ENCODE measurements at places on chromosomes 4 and X.
A peak's percentile ranks its signal among the peaks of the same experiment; 100 is the strongest.

GRCh38 chr4:121822796-121823504, 733 bp downstream of the CCNA2 start:
- peak; percentile 27 for DNase-seq

- no peak for DNase-seq
Observed at GRCh38 chr4:156946516-156947424, 24.8 kb downstream of the PDGFC start.

- peak; percentile 78 for DNase-seq
Observed at GRCh38 chr4:169015186-169015623, 5.2 kb upstream of the CBR4 start.

DNA sequence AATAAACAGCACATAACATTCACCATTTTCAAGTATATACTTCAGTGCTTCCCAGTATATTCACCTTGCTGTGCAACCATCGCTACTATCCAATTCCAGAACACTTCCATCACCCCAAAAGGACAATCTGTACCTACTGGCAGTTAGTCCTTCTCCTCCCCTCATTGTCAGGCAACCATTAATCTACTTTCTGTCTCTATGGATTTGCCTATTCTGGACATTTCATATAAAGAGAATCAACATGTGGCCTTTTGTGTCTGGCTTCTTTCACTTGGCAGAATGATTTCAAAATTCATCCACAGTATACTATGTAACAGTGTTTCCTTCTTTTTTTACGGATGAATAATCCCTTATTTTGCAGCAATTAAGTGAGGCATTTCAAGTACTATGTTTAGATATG, 189.4 kb downstream of the FBXW7 start:
- no peak for DNase-seq

DNA sequence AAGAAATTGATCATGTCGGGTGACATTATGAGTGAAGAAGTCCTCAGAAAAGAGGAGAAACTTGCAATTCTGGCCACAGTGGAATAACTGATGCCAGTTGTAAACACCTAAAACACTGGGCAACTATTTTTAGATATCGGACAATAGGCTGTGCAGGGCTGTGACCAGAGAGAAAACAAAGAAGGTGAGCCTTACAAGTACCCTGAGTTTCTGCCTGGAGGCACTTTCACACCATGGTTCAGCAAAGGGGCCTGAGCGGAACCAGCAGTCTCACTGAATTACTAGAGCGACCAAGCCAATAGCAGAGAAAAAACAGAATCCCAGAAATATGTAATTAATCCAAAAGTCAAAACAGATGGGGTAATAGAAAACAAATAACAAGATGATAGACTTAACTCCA, 11.2 kb downstream of the IRAK1 start:
- DNase-seq: no peak

GRCh38 chr4:129545599-129546278, 449.8 kb downstream of the C4orf33 start:
- DNase-seq: no peak

- no peak for DNase-seq
Observed at GRCh38 chrX:108323751-108324150, 114.5 kb downstream of the COL4A6 start.

DNA sequence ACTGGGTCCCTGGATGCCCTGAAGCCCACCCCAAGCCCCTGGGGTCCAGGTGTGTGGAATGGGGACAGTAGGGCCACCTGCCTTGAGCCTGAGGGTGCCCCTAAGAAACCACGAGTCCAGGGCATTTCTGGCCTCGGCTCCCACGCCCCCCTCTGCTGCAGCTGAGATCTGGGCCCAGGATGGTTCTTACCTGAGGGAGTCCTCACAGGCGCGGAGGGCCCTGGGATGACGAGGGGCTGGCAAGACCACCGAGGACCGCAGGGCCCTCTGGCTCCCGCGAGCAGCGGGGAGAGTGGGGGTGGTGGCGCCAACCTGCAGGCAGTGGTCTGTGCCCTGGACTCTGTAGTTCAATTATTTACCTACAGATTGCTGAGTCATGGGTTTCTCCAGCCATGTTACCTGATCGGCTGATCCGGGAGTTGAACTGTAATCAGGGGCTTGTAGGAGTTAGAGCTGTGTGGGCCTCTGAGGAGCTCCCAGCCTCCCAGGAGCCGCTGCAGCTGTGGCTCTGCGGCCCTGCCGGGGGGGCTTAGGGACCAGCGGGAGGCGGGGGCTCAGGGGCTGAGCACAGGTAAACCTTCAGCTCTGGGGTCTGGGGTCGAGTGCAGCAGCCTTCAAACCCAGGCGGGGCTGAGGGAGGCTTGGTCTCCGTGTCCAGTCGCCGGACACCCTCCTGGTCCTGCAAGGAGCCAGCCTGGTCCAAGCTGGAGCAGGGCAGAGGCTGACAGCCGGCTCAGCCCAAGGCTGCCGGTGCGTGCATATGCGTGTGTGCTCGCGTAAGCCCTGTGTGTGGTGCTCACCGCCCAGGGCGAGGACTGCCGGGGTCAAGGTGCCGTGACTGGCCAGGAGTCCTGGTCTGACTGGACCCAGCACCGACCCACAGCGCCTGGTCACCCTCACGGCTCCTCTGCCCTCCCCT, at the start of gene SLC26A1:
SLC26A1 (minus strand) TSS at position 294 of the 919 bp plus-strand sequence. CDS start 1,701 bp downstream, outside the sequence.
- no peak for DNase-seq

- DNase-seq: no peak
Observed at GRCh38 chr4:168483811-168484210, 3.5 kb upstream of the DDX60L start.

- DNase-seq: no peak
Observed at GRCh38 chr4:17866810-17867209, 56.0 kb downstream of the NCAPG start.

DNA sequence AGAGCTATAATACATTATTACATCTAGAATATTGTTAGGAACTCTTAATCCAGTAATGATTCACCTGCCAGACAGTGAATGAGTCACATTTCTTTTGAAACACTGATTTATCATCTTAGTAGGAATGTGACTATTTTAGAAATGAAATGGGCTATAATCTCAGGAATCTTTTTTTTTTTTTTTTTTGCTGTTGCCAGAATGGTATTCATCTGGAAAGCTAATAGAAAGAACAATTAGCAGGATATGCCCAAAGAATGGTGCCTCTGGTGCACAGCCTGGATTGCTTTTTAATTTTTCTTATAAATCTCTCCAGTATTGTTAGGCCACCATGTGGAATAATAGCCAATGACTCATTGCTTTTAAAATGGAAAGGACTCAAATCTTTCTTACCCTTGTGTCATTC, 181.1 kb upstream of the SMIM31 start:
- DNase-seq: no peak
